ENCODE measurements at places on chromosomes 13 and 19.

- DNase-seq: no peak
These were observed 10.0 kb downstream of the ATP7B start for GRCh38 chr13:52001120-52001731.

DNA sequence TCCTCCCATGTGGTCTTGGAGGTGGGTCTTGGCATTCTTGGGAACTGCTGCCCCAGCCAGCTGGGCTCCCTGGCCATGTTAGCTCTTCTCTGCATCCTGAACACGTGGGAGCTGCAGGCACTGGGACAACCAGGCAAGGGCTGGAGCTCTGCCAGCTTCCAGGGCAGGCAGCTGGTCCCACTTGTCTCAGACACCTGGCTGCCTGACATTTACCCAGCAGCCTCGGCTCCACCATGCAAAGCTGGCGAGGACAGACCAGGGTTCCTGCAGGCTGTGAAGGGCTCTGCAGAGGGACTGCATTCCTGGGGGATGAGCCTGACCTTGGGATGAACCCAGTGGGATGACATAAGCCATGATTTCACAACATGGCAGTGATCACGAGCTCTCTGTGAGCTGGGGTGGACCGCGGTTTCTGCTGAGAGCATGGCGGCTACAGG is 99.0 kb upstream of the TSHZ3 start:
- no peak for DNase-seq

- DNase-seq: no peak
These were observed 201.5 kb upstream of the GPR12 start for GRCh38 chr13:26961890-26962615.

GRCh38 chr13:24905242-24905641 is 141.3 kb downstream of the RNF17 start:
- no peak for DNase-seq

DNA sequence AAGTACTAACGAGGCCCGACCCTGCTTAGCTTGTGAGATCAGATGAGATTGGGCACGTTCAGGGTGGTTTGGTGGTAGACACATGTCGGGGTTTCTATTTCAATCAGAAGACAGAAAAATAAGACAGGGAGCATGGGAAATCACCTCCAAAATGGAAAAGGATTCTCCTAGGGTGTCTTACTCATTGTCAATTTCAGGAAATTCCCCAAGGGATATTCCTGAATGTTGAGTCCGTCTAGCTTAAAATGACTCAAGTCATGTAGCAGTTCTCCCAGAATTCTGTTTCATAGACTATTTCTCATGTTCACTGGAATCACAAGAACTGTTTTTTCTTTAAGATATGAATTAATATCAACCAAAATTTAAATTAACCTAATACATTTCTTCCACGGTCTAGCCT is 380.1 kb downstream of the EFNB2 start:
- no peak for DNase-seq

DNA sequence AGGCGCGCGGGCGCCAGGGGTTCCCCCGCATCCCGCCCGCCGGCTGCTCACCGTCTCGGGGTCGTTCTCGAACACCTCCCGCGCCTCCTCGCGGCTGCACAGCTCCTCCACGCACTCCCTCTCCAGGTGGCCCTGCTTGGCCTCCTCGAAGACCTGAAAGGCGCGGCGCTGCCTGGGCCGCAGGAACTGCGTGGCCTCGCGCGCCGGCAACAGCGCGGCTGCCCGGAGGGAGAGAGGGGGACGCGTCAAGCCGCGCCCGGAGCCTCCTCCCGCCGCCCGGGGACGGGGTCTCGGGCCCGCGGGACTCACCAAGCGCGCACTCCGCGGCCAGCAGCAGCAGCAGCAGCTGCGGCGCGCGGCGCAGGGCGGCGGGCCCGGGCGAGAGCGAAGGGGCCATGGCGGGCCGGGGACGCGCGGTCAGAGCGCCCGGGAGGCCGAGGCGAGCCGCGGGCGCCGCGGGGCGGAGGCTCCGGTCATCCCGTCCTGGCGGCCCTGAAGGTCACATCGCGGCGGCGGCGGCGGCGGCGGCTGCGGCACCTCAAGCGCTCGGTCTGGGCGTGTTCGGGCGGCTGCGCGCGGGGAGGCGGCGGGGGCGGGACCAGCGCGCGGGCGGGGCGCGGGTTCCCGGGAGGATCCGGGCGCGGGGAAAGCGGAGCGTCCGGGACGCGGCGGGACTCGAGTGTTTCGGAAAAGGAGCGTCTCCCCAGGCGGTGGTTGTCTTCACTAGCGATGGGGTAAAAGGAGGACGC is at the start of gene GAS6:
TSS of gene GAS6 (minus strand) at position 553 of the 749 bp plus-strand sequence. CDS start at position 397, 156 bp downstream.
- DNase-seq: no peak

- no peak for DNase-seq
These were observed 722 bp upstream of the TIMM50 start for GRCh38 chr19:39479916-39480315.

- DNase-seq: no peak
These were observed 21.2 kb downstream of the DNMT1 start for GRCh38 chr19:10173527-10173926.

GRCh38 chr13:98853771-98854221 is 101.3 kb upstream of the SLC15A1 start:
- DNase-seq: peak; percentile 7

- DNase-seq: peak; percentile 95
These were observed at the start of the genes C19orf47 and PLD3 for GRCh38 chr19:40348125-40348913. Gene C19orf47, minus strand, starts transcription at chr19:40348397. Its CDS starts 6,540 bp downstream, at chr19:40341857. Gene PLD3, plus strand, starts transcription at chr19:40348695. Its CDS starts 17,789 bp downstream, at chr19:40366484.

DNA sequence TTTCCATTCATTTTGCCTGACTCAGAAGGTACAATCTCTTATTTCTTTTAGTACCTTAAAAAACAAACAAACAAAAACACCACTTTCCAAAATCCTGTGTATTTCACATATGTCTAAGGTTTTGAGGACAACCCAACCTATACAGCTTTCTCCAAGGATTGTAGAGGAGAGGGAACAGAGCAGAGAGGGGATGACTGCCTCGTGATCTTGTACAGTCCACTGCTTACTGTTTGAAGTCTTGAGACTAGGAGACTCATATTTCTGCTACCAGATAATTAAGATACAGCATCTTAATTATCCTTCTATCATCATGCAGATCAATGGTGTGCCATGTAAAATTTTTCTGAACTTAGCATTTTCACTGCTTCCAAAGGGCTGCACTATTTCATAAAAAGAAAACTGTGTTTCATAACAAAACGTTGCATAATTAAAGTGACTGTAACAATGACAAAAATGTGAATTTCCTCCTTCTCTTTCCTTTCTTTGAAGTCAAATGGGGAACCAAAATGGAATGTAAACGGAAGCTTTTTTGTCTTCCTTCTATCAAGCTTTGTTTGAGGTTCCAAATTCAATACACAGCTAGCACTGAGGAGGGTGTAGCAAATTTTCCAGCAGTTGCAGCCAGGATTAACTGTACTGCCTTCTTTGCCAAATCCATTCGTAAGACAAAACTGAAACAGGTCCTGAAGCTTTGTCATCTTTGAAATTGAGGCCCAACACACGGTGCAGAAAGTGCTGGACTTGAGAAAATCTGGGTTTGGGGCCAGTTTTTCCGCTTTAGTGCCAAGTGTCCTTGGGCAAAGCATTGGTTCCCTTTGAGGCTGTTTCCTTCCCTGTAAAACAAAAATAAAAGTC is 34.9 kb upstream of the RCBTB2 start:
- DNase-seq: no peak

DNA sequence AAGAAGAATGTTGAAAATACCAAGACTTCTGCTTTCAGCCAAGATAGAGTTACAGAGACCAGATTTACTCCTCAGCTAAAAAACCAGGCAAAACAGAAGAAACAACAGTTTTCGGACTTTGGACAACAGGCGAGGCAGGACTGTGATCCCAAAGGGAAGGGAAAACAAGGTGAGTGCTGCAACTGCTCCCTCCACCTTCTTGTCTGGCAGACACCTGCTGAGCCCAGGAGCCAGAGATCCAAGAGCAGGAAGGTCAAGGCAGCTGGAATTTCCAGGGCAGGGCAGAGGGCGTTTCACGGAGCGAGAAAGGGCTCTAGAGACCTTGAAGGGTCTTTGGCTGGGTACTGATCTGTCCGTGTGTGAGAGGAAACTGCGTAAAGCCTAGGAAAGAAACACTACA is 32.9 kb upstream of the SLC7A9 start:
- DNase-seq: no peak

DNA sequence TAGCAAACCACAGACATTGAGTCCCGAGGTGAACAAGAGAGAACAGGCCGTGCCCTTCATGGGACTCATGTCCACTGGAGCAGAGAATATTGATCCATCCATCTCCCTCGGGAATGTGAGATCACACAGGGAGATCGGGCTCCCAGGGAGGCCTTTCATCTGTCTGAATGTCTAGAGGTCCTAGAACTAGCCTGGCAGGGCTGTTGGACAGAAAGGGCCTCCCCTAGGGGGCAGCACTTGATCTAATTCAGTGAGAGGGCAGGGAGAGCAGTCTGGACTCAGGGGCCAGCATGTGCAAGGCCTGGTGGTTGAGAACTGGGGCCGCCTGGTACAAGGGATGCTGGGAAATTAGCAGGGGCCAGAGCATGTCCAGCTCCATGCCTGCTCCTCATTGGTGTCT is 4.3 kb downstream of the RUVBL2 start:
- peak; percentile 23 for DNase-seq

- no peak for DNase-seq
These were observed 37.3 kb downstream of the IL12RB1 start for GRCh38 chr19:18049385-18049784.

DNA sequence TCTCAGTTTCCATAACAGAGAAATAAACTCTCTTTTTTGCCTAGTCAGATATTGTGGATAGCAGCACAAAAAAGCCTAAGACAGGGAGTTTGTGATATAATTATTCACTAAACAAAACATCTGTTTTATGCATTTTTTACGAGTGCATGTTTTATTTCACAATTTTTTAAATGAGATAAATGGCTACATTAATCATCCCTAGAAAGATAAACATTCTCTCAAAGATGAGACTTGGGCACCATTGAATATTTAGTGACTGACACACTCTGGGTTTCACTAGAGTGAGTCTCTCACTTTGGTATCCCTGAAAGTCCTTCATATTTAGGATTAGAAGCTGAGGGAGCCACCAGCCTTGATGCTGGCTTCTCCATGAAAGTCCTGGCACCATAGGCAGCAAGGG is 74.3 kb upstream of the LRCH1 start:
- no peak for DNase-seq

GRCh38 chr19:51807111-51807701 is 12.2 kb downstream of the FPR3 start:
- no peak for DNase-seq

- DNase-seq: no peak
These were observed 161.0 kb downstream of the KCTD12 start for GRCh38 chr13:76725211-76725610.

GRCh38 chr19:571566-571974 is 826 bp upstream of the BSG start:
- DNase-seq: no peak

DNA sequence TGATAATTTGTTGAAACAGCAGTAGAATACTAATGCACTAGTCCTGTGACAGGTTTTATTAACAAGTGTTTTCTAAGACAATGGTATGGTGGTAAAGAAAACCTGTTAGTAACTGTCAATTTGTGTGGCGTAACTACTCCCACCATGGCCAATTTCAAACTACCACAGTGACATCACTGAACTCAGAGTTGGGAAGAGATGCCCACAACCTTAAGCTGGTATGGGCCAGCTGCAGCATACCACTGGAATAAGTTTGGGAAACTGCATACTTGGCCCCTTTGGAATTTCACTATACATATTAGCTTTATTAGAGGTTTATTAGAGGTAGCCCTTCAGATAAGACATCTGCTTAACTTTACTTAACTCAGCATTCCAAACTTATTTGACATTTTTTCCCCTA is 419.4 kb downstream of the NDFIP2 start:
- DNase-seq: no peak

GRCh38 chr13:40060296-40061007 is 405.0 kb downstream of the COG6 start:
- no peak for DNase-seq

DNA sequence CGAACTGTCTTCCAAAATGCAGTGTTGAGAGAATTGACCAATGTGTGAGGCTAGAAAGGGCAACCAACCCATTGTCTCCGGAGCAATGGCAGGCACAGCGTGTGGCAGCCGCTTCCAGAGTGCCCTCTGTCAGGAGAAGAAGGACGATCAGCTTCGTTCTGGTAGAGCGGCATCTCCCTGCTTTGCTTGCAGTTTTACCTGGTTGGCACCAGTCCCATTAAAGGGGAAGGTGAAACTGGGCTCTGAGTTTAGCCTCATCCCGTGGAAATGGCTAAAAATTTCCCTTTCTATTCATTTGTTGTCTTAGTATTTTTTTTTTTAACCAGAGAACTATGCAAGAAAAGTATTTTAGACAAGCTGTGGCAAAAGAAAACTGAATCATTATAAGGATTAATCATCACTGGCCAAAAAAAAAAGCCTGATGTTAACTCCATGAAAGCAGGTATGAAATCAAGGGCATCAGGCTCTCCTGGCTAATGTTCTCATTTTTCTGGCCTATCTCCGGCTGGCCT is 81.5 kb upstream of the SLC7A1 start:
- DNase-seq: no peak

- peak; percentile 45 for DNase-seq
These were observed 6.4 kb upstream of the DMWD start for GRCh38 chr19:45798995-45799517.

DNA sequence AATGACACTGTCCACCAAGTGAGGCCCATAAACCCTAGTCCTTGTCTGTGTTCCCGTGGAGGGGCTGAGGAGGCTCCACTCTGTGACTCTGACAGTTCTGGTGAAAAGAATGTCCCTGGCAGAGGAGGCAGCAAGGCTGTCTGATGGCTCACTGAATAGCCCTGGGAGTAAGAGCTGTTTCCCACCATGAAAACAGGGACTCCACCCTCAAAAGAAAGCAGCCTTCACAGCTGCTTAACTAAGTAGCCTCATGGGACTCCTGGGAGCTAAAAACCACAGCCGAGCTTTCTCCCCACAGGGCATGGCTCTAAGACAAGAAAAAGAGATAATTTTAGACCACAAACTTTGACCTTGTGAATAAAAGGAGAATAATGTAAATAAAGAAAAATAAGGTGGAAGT is 135.1 kb upstream of the FRY start:
- no peak for DNase-seq
